ENCODE measurements at places on chromosomes 7 and 10.

DNA sequence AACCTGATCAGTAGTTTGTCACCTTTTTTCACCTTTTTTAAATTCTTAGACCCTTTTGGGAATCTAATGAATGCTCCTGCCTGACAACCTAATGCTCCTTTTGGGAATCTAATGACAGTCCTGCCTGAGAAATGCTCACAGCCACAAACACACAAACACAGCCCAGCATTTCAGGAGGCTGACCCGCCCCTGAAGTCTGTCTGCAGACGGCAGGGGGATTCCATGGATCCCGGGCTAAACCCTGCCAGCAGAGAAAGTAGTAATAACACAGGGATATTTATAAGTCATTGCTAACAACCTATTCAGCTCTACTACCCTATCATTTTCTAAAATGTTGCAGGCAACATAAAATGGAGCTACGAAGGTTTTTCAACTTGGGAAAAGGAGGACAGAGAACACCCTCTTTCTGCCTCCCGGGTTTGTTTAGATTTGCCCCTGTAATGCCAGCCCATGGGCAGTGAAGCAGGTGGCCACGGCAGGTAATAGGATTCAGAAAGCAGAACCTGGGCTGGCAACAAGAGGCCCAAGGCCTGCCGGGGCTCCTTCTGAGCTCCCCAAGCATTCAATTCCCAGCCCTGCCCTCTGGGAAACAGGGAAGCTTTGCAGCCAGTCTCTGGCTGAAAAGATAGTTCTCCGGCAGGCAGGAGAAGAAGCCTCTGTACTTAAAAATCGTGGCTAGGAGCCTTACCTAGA, 65.2 kb downstream of the CREB3L2 start:
- no peak for DNase-seq

DNA sequence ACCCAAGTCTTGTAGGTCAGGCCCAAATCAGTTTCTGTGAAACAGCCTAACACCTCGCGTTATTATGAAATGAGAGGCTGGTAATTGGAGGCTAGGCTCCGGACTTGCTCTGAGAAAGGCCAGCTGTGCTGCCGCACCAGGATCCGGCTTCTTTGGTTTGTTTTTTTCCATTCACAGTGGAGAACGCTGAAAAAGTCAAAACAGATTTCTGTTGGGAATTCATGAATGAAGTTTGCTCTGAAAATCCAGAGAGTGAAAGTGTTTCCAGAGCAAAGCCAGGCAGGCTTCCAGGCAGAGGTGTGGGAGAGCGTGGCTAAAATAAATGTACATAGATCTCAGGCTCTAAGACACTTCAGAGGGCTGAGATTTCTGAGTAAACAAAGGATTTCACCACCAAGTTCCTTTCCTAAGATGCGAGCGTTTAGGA, 240.1 kb downstream of the TRIL start:
- DNase-seq: no peak

DNA sequence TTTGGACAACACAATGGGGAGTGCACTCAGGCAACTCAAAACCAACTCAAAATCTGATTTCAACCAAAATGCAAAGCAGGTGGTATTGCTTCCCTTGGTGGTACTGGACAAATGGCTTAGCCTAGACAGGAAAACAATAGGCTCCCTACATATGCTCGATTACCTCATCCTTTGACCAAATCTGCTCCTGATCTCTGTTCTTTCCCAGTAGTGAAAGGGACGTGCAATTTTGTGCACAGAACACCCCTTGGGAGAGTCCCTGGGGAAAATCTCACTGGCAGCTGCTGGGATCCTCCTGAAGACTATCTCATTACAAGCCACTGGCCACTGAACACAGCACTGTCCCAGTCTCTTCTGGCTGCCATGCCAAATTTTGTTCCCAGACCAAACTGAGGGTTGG, 149.2 kb upstream of the VSTM2A start:
- DNase-seq: no peak

- DNase-seq: no peak
These were observed 45.2 kb downstream of the DNAJB9 start for GRCh38 chr7:108614896-108615295.

DNA sequence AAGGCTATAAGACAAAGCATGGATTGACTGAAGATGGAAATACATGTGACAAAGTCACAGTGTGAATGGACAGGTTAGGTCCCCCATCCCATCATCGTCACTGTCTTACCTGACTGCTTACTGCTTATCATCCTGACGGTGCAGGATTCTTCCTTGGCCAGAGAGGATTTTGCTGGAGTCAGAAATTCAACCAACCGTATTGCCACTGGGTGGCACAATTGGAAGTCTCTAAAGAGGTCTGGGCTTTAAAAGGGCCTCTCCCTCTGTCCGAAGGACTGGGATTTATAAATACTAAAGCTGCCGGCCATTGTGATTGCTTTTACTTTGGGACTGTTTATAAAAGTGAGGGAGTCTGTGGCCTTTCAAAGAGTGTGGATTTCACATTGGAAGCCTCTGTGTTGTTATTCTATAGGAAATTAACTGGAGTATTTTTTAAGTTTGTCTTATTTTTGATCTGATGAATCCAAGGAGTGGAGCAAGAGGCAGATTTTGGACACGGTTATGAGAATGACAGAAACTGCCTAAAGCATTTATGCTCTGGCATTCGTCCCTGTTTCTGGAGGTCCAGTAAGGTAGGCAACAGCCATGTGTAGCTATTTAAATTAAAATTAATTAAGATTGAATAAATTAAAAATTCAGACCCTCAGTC, 113.3 kb upstream of the CREB5 start:
- DNase-seq: no peak

DNA sequence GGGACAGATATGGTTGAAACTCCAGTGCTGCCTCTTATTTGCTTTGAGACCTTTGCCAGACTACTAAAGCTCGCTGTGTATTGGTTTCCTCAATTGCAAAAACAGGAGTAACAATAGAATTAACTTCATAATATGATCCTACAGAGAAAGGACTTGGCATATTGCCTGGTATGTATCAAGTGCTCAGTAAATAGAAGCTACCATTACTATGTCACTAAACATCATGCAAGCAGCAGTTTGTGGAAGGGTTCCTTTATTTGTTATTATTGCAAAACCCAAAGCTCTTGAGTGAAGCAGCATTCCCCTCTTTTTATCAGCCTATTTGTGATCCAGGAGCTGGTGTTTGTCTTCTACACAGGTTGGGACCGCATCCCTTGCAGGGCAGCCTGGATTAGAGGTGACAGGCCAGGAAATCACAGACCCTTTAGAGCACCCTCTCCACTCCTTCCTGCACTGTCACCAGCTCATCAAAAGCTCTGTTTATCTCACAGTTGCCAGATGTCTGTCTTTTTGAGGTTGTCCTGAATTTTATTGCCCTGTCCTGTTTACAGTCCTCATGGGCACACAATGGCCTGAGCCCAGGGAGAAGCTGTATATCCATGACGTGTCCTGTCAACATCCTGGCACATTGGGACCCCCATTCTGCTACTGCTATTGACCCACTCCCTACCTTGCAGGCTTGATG, 121.5 kb downstream of the SNX10 start:
- DNase-seq: no peak

All from keratinocyte (primary cell).